ENCODE measurements at places on chromosomes 6 and 20. TPM values are rescaled to one million over a fixed set of nuclear protein-coding genes. Genes with fewer than 3 reads are reported as not detected.

- no peak overlapping the region for H3K27ac ChIP-seq
- H3K4me1 ChIP-seq, result peaks cover 7% of the 10 kb centered on the region
- H3K27me3 ChIP-seq, result no peaks in the 10 kb centered on the region
These were observed 47.5 kb downstream of the DSTN start for GRCh38 chr20:17617212-17617867.

Gene NTSR1
- 0.38 TPM for total RNA-seq

DNA sequence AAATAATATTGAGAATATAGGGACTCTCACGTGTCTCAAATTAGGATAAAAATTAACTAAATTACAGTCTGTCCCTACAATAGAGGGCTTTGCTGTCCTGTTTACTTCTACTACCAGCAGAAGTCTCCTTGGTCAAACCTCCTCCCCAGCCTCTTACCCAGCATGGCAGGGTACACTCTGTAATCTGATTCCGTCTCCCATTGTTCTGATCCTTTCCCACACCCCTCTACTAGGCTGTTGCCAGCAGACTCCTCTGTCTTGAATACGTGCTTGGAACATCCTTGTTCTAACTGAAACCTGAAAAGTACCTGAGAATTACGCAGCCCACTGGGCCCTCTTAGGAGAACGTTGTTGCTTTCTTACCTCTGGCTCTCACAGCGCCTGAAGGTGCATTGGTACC lies 112.2 kb upstream of the PREP start:
- H3K36me3 ChIP-seq, result no peaks in the 10 kb centered on the region
- no peaks in the 10 kb centered on the region for H3K27me3 ChIP-seq

- H3K27ac ChIP-seq, result no peak overlapping the region
- H3K4me3 ChIP-seq, result no peak overlapping the region
- H3K27me3 ChIP-seq, result no peaks in the 10 kb centered on the region
- no peaks in the 10 kb centered on the region for H3K36me3 ChIP-seq
These were observed 161.3 kb downstream of the PHACTR3 start for GRCh38 chr20:59765599-59766177.

GRCh38 chr6:29967379-29968010 lies 25.2 kb downstream of the HLA-A start:
- no peak overlapping the region for H3K27ac ChIP-seq
- no peak for DNase-seq

DNA sequence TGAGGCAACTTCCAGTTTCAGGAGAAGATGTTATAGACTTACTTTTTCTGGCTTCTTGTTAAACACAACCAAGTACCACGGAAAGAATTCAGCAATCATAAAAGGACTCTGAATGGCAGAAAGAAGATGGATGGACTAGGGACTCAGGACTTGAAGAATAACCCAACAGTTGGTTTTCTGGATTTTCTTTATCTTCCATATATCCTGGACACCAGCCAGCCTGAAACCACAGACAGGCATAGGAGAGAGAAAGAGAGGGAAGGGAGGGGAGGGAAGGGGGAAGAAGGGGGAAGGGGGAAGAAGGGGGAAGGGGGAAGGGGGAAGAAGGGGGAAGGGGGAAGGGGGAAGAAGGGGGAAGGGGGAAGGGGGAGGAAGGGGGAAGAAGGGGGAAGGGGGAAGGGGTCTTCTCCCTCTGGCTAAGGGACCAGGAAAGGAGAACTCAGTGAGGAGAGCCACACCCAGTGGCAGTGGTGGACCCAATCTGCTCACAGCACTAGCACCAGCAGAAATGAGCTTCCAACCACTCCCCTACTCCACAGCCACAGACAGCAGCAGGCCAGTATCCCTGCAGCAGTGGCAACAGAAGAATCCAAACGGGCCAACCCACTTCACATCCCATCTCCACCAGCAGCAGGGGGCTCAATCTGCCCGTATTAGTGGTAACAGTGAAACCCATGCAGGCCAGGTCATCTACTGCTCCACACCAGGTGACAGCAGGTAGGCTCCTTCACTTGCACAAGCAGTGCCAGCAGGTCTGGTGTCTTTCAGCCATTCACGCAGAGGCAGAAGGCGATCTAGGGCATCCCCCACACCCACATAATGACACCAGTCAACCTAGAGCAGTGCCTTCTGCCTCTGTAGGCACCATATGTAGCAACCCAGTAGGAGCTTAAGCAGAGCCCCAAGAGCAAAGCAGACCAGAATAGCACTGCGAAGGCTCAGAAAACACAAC lies 78.6 kb downstream of the TRMT6 start:
- H3K27ac ChIP-seq, result no peak overlapping the region
- DNase-seq, result no peak
- no peaks in the 10 kb centered on the region for H3K4me1 ChIP-seq
- no peak overlapping the region for H3K4me3 ChIP-seq

Gene TMEM200A
- total RNA-seq, result 1.1 TPM

DNA sequence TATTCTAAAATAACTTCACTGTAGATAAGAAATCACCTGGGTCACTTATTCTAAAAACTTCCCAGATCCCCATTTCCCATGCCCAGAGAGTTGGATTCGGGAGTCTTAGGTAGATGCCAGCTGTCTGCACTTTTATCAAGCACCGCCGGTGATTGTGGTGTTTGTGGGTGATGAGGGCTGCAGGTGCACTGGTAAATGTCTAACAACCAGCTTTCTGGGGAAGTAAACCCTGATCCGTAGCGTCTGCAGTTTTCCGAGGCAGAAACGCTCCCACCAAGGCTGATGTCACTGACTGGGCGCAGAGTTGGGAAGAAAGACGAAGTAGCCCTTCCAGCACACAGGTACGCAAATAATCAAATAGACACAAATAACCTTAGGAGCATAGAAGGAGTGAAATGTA lies 152.2 kb upstream of the KCNG1 start:
- no peaks in the 10 kb centered on the region for H3K4me1 ChIP-seq
- no peaks in the 10 kb centered on the region for H3K36me3 ChIP-seq
- H3K27me3 ChIP-seq, result no peaks in the 10 kb centered on the region
- DNase-seq, result no peak
- H3K4me3 ChIP-seq, result no peak overlapping the region
- H3K27ac ChIP-seq, result no peak overlapping the region

Gene ARHGAP18
- 4.3 TPM for total RNA-seq
